ENCODE measurements at places on chromosomes 6 and 20.

DNA sequence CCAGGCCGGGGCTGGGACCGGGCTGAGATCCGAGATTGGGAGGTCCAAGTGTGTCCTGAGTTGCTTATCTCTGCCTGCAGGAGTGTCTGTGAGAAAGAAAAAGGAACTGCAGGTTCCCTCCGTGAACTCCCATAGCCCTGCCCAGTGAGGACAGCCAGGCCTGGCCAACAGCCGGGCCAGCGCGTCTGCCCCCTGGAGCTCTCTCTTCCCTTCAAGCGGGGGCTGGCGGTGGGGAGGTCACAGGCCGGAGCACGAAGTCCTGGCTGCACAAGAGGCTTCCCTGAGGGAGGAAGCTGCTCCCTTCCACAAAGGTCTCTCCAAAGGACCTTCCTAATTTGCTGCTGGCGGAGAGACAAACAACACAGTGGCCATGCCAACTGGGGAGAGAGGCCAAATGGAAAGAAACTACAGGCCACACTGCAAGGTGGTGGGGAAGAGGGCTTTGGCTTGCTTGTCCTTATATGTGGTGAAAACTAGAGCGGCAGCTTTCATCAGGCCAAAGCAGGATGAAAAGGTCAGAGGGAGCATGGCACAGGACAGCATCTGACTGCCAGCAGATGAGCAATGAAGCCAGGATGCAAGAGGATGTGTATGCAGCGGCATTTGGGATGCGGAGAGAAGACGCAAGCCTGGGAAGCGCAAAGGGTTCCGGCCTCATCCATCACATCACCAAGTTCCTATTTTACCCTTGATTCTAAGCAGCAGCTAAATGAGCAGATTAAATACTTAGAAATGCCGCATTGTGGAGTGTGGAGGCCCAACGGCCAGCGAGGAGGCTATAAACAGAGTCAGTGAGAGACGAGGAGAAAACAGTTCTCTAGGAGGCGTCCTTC lies 260.0 kb downstream of the ERMARD start:
- peak; percentile 26 for DNase-seq

GRCh38 chr20:38617011-38617829 lies 15.6 kb downstream of the ARHGAP40 start:
- no peak for DNase-seq

DNA sequence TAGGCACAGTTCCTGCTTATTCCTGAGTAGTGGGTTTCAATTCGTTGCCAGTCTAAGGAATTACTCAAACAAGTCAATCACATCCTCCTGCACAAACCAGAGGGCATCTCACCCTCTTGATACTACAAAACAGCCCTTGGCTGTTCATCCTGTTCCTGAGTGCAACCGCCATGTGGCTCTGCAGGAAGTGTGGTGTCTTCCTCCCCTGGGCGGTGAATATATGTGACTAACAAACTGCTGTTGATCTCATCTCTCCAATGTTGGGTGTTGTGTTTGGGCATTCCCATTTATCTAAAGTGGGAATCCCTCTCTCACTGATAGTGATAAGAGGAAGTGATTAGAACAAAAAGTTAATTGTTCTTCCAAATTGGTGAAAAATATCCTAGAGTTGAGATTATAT lies 163.0 kb downstream of the TBX18 start:
- no peak for DNase-seq

DNA sequence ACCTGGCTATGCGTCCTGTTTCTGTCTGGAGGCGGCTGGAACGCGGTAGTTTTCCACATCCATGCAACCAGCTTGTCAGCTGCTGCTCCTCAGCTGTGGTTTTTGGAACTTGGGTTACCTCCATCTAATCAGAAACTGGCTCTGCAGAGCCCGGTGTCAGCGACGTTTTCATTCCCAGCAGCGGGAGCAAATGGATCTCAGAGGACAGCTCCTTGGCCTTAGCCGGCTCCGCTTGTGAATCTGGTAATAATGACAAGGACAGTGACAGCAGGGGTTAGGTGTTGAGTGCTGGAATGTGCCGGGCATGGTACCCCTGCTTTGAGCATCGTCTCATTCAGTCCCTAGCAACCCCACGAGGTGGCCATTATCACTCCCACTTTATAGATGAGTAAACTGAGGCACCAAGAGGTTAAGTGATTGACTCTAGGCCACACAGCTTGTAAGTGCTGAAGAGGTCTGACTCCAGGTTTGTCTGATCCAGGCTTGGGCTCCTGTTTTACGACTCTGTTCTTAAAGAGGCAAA lies 1.3 kb downstream of the SLCO4A1 start:
- no peak for DNase-seq

- no peak for DNase-seq
These were observed 9.7 kb upstream of the CLDN20 start for GRCh38 chr6:155254139-155254538.

GRCh38 chr20:50710492-50711063 lies 19.2 kb upstream of the RIPOR3 start:
- DNase-seq = no peak

- no peak for DNase-seq
These were observed 21.9 kb downstream of the BHLHE23 start for GRCh38 chr20:62984666-62985443.

DNA sequence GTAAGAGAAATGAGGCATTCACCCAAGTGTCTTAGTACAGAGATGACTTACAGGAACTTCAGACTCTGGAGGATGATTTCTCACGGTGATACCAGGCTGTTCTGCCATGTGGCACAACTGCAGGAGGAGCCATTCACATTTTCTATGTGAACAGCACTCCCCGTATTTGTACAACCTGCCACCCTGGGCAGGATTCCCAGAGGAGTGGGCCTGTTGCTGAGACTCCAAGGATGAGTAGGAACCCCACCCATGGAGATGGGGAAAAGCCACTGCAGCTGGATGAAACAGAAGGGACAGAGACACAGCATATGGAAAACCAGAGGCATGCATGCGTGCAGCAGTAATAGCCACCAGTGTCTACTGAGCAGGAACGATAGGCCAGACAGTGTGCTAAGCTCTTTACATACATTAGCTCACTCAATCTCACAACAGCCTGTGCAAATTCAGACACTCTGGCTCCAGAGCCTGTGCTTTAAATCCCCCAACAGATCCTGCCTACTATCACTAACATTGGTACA lies 48.0 kb upstream of the PTPRT start:
- DNase-seq = no peak

- no peak for DNase-seq
These were observed 64.2 kb downstream of the YTHDF1 start for GRCh38 chr20:63151554-63152321.

- no peak for DNase-seq
These were observed 13.9 kb upstream of the MTCL3 start for GRCh38 chr6:127533011-127533410.

GRCh38 chr6:144006736-144007477 lies 1.2 kb downstream of the PLAGL1 start:
- DNase-seq = no peak

DNA sequence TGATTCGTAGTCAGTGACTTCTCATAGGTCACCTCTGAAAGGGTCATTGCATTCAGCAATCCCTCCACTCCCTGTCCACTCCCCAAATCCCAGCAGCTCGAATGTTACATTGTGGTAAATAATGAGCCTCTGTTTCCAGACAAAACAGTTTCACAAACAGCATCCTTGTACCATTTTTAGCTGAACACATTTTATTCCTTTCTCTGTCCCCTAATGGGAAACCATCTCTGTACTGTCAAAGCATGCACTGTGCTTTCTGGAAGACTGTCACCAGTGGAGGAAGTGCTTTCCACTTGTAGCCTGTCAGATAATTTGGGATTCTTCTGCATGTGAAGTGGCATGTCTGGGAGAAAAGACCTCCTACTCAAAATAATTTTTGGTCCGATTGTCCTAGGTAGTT lies 82.0 kb downstream of the SLC35F1 start:
- no peak for DNase-seq
